ENCODE measurements at places on chromosomes 13 and 19.

GRCh38 chr19:18940769-18941627, at the start of gene HOMER3:
TSS of gene HOMER3 (minus strand) at chr19:18941217. CDS start at chr19:18938982, 2,235 bp downstream.
- peak; percentile 39 for DNase-seq

DNA sequence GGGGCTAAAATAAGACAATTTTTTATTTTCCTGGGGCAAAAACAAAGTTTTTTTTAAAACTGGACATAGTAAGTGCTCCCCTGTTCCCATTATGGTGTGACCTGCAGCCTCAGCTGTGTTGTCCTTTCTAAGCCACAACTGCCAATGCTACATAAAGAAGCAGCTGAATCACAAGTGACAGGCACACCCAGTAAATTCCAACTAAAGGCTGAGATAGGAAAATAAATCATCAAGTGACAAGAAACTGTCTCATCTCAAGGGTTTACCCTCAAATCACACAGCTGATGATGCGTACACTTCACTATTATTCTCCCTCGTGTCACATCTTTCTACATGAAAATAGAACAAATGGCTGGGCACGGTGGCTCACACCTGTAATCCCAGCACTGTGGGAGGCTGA, 28.7 kb downstream of the STK24 start:
- DNase-seq, result peak; percentile 50

DNA sequence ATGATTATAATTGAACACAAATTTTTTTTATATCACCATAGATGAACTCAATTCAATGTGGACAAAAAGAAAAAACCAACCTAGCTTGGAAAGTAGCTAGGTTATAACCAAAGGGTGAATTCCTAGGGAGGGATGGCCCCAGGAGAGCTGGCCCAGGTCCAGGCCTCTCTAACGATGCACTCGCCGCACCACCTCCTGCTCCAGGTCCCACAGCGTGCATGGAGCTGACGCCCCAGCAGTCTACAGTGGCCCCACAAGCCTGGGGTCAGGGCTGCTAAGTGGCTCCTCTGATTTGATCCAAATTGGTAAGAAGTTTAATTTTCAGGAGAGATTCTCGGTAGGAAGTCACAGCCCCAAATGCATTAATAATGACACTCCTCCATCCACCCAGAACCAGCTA, 48.8 kb downstream of the TSHZ3 start:
- no peak for DNase-seq

- DNase-seq, result no peak
Observed at GRCh38 chr13:82702513-82702912, 1179.8 kb downstream of the SLITRK1 start.

DNA sequence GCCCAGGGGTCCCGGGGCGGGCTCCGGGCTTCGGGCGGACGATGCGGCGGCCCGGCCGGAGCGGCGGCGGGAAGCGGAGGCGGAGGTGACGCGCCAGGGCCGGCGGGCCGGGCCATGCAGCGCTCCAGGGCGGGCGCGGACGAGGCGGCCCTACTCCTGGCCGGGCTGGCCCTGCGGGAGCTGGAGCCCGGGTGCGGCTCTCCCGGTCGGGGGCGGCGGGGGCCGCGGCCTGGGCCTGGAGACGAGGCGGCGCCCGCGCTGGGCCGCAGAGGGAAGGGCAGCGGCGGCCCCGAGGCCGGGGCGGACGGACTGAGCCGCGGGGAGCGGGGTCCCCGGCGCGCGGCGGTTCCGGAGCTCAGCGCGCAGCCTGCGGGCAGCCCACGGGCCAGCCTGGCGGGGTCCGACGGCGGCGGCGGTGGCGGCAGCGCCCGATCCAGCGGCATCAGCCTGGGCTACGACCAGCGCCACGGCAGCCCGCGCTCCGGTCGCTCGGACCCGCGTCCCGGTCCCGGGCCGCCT, 362 bp downstream of the WTIP start:
- peak; percentile 56 for DNase-seq

DNA sequence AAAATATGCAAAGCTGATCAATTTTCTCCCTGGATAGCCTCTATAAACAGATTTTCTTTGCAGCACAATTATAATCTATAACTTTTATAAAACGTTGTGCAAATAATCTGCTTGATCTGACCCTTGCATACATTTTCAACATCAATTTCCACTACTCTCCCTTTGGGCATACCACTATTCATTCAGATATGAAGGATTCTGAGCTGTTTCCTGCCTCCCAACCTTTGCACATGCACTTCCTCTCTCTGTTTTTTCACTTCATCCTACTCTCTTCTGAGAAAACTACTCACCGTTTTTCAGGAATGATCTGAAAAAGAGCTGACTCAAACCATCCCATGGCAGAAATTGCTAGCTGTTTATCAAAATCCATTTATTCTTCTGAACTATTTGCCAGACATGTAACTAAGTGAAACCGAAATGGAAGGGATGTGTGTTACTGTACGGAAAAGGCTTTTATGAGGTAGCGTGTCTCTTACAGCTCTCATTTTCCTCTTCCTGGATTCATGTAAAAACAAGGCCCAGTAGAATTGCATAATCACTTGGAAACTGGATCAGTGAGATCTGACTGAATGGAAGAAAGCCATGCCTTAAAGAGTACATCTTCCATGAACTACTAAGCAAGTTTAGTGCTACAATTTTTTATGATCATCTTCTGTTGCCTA, 1447.3 kb upstream of the MIR17HG start:
- peak; percentile 25 for DNase-seq

DNA sequence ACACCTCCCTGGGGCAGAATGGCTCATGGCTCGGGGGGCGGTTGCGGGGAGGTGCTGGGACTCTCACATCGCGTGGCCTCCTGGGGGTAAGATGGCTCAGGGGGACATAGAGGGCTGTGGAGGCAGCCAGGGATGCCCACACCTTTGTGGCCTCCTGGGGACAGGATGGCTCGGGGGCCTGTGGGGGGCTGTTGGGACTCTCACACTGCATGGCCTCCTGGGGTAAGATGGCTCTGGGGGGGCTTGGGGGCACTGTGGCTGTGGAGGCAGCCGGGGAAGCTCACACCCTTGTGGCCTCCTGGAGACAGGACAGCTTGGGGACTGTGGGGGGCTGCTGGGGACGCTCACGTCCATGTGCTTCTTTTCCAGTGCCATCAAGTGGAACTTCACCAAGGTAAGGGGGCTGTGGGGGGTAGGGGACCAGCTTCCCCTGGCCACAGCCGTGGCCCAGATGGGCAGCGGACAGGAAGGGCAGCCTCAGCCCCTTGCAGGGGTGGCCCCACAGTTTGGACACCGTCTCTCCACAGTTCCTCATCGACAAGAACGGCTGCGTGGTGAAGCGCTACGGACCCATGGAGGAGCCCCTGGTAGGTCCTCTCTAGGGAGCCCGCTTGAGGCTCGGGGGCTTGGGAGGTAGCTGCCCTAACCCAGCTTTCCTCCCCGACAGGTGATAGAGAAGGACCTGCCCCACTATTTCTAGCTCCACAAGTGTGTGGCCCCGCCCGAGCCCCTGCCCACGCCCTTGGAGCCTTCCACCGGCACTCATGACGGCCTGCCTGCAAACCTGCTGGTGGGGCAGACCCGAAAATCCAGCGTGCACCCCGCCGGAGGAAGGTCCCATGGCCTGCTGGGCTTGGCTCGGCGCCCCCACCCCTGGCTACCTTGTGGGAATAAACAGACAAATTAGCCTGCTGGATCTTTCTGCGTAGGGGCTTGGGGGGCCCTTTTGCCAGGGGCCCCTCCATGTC, 2.4 kb downstream of the GPX4 start:
- DNase-seq, result no peak

DNA sequence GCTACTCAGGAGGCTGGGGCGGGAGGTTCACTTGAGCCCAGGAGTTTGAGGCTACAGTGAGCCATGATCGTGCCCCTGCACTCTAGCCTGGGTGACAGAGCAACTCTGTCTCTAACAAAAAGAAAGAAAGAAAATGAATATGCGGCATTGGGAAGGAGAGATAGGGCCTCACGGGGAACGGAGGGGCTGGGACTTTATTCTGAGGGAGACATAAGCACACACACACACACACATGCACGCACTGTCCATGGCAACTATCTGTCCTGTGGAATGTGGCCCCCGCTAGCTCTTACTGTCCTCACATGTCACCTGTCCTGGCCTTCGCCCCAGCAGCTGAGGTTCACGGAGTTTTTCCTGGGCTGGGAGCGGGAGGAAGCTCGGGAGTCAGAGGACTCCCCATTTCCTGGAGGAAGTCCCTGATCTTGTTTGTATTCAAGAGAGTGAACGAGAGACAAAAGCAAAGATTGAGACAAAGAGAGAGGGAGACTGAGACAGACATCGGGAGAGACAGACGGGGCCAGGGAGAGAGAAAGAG, 654 bp downstream of the STAP2 start:
- no peak for DNase-seq

GRCh38 chr13:46593398-46593797, 40.4 kb downstream of the LRCH1 start:
- no peak for DNase-seq

DNA sequence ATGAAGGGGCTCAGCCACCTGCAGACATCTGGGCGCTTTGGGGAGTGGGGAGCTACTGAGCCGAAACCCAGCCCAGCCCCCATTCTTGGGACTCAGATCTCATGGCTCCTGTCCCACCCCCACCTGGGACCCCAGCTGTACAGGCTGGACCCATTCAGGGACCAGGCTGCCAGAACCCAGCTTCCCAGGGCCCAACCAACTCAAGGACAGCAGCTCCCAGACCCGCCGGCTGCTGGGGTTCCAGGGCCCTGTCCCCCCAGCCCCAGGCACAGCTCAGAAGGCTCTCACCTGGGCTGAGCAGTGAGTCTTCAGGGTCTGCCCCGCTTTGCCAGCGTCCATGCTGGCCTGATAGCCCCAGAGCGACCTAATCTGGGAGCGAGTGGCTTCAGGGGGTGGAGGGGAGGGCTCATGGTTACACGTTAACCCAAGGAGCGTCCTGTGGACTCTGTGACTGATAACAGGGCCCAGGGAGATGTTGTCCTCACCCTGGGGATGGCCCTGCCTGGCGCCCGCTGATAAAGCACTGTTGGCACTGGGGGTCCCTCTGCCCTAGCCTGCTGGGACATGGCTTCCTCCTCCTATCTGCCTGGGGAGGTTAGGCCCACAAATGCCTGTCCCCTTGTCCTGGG, at the start of gene TMEM86B:
Gene TMEM86B (minus strand): TSS at position 361 of the 629 bp plus-strand sequence. CDS start 22 bp downstream, at position 339.
- no peak for DNase-seq

DNA sequence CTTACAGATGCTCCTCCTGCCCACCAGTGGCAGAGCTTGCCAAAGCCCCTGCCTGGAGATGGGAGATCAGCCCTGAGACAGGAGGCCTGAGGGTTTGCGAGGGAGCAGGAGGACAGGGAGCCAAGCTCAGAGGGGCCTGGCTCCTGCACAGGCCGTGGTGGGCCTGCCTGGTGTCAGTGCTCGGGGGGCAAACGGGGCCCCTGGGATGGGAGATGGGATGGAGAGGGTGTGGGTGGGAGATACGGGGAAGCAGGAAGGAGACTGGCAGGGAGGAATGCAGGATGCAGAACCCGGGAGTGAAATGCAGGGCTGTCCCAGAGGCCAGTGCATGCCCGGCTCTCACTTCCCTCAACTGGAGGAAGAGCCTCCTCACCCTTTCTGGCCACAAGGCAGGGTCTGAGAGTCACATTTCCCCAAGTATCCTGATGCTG, 19.9 kb downstream of the ELAVL1 start:
- DNase-seq, result no peak

DNA sequence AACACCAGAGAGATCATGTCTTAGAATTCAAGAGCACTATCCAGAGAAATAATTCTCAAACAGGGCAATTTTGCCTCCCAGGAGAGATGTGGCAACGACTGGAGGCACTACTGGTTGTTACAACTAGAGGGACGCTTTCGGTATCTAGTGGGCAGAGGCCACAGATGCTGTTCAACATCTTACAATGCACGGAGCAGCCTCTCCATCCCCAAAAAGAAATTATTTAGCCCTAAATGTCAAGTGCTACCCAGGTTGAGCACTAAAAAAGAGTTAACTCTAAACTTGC, 78.6 kb downstream of the ABCC4 start:
- DNase-seq, result no peak

DNA sequence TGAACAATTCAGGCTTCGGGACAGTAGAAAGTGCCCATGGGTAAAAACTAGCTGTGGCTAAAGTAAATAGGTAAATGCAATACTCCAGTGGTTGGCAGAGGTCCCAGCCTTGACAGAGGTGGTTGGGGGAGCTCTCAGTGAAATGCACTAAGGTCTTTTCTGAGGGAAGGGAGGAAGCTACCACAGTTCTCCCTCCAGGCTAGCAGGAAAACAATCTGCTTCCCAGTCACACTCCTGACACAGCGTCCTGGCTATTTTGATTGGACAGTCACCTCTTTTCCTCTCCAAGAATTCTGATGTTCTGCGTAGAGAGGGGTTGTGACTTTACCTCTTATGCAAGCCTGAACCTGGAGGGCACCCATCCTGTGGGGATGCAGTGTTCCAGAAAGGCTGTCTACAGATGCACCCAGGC, 128.7 kb downstream of the CYSLTR2 start:
- no peak for DNase-seq

GRCh38 chr19:36679455-36679854, 8.0 kb upstream of the ZNF567 start:
- no peak for DNase-seq

DNA sequence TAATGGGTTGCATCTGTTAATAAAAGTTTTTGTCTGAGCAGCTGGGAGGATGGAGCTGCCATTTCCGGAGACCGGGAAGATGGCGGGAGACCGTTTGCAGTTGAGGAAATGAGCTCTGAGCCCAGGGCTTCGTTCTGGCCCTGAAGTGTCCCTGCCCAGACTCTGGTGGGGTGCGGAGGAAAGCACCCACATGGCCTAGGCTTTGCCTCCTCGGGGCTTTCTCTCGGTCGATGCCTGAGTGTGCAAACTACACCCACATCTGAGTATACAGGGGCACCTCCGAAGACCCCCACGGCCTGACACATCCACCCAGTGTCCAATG, 15.6 kb upstream of the NANOS3 start:
- DNase-seq, result no peak

GRCh38 chr13:98778749-98779148, 26.3 kb upstream of the SLC15A1 start:
- DNase-seq, result no peak

- DNase-seq, result no peak
Observed at GRCh38 chr13:35449821-35450220, 26.7 kb downstream of the MAB21L1 start.

- DNase-seq, result no peak
Observed at GRCh38 chr13:39385621-39386231, 217.3 kb downstream of the LHFPL6 start.

DNA sequence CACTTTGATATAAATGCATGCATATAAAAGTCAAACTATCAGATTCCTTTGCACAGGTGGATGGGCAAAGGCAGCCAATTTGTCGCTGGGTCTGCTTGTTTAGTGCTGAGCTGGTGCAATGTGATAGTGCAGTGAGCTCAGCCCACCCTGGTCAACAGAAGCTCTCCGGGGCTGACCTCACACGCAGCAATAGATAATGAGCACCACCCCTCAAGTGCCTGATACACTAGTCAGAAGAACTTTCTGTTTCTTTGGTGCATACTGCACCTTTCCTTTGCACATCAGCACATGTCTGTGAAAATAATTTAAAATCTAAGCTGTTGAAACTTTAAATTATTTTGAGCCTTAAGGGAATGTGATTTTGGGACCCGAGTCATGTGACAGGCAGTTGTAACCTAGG, 20.2 kb downstream of the ATP8A2 start:
- no peak for DNase-seq

DNA sequence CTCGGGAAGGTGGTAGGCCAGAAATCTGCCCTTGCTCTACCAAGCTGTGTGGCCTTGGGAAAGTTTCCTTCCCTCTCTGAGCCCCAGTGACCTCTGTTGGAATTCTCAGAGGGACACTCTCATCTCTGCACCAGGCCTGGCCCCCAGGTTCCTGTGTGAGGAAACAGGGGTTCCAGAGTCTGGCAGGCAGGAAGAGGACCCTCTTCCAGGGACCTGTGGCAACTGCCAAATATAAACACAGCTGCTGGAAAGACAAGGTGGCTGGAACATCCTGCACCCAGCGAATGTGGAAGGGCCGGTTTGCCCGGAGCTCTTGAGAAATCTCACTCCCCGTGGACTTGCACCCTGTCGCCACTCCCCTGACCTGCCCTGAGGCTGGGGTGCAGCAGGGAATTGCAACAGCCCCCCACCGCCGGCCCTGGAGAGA, 52.8 kb downstream of the GADD45B start:
- DNase-seq, result peak; percentile 32

All from fibroblast of mammary gland (primary cell).